ENCODE measurements at places on chromosomes 13 and 19. TPM values are rescaled to one million over a fixed set of nuclear protein-coding genes. Genes with fewer than 3 reads are reported as not detected.

The ZNF256 gene
- 8.8 TPM for total RNA-seq

DNA sequence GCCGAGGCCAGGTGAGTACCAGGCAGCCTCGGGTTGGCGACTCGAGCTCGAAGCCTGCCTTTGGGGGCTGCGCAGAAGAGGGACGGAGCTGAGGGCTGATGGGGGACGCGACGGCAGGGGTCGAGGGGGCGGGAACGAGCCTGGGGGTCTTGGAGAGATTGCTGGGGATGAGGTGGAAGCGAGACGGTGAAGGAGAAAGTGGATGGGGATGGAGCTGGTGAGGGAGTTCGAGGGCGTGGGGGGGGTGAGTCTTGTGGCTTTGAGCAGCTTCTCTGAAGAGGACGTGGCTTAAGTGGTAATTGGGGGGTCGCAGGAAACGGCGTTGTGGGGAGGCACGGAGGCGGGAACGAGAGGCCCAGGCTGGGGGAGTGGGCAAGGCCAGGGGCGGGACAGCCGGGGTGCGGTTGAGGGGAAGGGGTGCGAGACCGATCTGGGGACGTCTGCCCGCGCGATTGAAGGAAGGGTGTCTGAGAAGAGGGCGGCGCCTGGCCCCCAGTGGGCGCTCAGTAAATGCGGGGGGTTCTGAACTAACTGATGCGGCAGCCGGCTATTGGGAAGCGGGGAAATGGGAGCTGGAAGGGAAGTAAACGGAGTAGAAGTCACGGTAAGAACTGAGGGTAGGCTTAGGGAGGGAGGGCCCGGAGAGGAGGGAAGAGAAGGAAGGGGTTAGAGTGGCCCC is 426 bp downstream of the MYO9B start:
- peak; percentile 80 for DNase-seq
- peak overlapping the region; percentile 96 for H3K27ac ChIP-seq
- H3K27me3 ChIP-seq, result no peaks in the 10 kb centered on the region
- peaks cover 64% of the 10 kb centered on the region for H3K4me1 ChIP-seq

DNA sequence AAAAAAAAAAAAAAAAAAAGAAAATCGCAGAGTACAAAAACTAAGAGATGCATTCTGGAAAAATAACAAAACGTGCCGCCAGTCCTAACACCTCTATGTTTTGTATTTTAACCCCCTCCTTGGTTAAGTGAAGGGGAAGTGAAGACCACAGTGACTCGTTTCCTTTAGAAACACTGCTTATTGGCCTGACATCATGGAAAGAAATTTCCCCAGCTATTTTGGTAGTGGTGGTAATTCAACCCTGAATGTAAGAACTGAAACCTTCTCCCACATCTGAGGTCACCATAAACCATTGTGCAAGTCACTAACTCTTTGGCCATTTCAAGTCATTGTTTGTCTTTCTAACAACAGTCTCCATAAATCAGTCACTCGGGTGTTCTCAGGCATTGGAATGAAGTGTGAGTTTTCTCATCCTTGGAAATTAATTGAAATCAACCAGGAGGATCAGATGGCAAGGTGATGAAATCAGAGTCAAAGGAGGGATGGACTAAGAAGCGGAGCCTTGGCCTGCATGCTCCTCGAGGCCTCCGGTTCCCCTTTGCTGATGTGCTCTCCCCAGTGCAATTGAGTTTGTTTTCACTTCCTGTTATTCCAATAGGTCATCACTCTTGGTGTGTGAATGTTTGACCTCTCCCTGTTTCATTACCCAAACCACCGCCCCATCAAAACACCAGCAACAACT is 443.9 kb downstream of the FGF9 start:
- peaks cover 35% of the 10 kb centered on the region for H3K4me1 ChIP-seq
- H3K27me3 ChIP-seq, result no peaks in the 10 kb centered on the region
- H3K27ac ChIP-seq, result peak overlapping the region; percentile 62
- H3K36me3 ChIP-seq, result peaks cover 17% of the 10 kb centered on the region
- DNase-seq, result peak; percentile 70

The FUT1 gene
- total RNA-seq, result 0.16 TPM

DNA sequence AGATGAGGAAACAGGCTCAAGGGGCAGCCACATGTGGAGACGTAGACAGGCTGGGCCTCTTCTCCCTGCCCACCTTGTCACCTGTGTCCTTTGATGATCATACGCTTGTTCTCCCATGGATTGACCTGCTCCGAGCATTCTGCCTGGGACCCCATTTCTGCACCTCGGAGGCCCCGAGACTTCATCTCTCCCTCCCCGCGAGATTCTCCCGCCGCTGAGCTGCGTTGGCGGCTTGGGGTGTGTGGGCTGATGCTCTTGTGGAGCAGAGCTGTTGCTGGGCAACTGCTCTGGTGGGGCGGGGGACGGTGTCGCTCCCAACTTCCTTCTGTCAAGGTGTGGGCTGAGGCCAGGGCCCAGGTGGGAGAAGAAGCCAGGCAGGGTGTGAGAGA is 22.1 kb downstream of the MAST3 start:
- H3K4me3 ChIP-seq, result peak overlapping the region; percentile 82
- H3K27me3 ChIP-seq, result no peaks in the 10 kb centered on the region
- peak; percentile 75 for DNase-seq
- H3K36me3 ChIP-seq, result peaks cover 27% of the 10 kb centered on the region
- peak overlapping the region; percentile 89 for H3K27ac ChIP-seq
- H3K4me1 ChIP-seq, result peaks cover 48% of the 10 kb centered on the region

The PSG1 gene
- total RNA-seq, result not detected

DNA sequence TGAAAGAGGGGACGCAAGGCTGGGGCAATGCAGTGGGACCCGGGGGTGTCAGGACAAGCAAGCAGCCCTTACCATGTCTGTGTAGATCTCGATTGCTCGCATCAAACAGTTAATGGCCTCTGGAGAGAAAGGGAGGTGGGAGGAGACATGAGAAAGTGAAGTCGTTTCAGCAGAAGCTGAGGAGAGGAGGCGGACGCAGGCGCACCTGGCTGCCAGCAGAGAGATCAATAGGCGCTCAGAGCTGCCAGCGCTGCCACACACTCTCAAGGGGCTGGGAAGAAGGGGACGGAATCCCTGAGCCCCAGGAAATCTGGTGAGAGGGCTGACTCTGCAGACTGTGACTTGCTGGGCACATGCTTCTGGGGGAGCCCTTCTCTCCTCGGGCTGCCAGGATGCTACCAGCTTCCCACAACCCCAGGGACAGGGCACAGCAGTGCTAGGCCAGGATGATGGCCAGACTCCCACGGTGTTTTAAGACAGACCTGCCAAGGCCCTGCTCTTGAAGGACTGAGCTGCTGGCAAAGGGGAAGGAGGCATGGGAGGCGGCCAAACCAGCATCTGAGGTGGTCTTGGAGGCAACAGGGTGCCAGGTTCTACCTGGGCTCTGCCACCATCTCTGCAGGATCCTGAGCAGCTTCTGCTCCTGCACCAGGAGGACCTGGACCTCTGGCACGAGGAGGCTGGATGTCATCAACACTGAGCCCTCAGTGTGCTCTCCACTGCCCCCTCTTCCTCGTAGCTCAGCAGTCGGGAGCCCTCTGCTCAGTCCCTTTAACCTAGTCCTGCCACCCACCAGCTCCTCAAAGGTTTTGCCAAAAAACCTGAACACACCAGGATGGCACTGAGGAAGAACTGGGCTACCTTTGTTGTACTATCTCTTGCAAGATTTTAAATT is 11.7 kb upstream of the KPTN start:
- H3K4me3 ChIP-seq, result no peak overlapping the region
- peaks cover 8% of the 10 kb centered on the region for H3K36me3 ChIP-seq
- DNase-seq, result no peak

DNA sequence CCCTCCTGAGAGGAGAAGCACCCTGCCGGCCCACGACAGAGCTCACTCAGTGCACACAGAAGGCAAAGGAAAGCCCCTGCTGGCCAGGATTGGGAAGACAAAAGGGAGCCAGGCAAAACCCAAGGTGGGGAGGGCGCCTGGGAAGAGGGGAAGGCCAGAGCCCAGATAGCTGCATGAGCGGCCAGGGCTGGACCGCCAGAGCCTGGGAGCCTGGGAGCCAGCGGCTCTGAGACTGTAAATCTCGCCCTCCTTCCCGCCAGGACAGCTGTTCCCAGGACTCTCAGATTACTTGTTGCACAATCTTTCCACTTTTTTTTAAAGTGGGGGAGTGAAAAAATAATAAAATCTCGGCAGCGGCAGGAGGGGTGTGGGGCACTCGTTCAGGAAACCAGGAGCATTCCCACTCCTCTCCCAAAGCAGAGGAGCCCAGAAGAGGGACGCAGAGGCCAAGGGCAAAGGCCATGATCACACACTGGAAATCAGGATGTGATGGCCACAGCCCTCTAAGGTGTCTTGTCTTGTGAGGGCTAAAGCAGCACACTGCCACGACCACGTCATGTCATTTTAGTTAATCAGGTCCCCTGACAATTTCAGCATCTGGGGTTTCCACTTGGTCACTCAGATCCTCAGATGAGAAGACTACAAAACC is 19.6 kb upstream of the EPHX3 start:
- H3K4me1 ChIP-seq, result no peaks in the 10 kb centered on the region
- no peak overlapping the region for H3K27ac ChIP-seq
- H3K27me3 ChIP-seq, result no peaks in the 10 kb centered on the region
- peaks cover 51% of the 10 kb centered on the region for H3K36me3 ChIP-seq

The VSTM1 gene
- not detected for total RNA-seq

DNA sequence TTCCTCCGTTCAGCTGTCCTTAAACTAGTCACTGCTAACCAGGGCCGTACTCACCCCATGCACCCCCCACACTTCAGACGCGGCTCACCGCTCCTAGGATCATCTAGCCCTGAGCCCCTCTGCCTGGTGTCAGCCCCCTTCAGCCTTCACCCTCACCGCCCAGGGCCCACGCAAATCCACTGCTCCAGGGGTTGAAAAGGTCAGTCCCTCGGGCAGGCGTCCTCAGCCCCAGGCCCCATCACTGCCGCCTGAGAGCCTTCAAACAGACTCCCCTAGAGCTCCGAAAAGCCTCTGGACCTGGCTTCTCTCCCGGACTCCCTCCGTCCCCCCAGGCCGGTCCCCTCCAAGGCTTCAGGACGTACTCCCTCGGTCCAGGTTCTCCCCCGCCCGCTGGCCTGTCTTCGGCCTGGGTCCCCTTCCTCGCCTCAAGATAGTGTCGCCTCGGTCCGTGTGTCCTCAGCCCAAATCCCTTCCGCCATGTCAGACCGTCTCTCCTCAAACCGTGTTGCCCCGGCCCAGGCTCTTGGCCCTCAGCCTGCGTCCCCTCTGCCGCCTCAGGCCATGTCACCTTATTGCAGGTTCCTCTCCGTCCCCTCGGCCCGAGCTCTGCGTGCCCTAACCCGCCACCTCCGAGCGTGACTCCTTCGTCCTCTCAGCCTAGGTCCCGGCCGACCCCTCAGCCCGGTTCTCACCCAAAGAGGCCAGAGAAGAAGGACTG is 553 bp downstream of the NAPA start:
- peaks cover 76% of the 10 kb centered on the region for H3K4me1 ChIP-seq
- H3K36me3 ChIP-seq, result peaks cover 15% of the 10 kb centered on the region
- H3K27me3 ChIP-seq, result peaks cover 7% of the 10 kb centered on the region
- peak; percentile 29 for DNase-seq

- peaks cover 5% of the 10 kb centered on the region for H3K36me3 ChIP-seq
- no peaks in the 10 kb centered on the region for H3K27me3 ChIP-seq
- H3K4me3 ChIP-seq, result no peak overlapping the region
- H3K4me1 ChIP-seq, result peaks cover 39% of the 10 kb centered on the region
- DNase-seq, result no peak
These were observed 60.4 kb downstream of the WDFY2 start for GRCh38 chr13:51644654-51645053.

DNA sequence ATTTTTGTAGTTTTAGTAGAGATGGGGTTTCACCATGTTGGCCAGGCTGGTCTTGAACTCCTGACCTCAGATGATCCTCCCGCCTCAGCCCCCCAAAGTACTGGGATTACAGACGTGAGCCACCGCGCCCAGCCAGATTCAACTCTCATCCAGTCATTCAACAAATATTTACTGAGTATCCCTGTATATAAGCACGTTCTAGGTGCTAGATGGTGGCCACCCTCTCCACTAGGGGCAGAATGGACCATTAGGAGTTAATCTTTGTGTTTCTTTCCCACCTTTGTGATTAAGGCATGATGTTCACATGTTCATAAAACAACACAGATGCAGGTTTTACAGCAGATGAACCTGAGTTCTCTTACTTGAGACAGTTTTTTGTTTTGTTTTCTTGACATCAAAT is 7.3 kb downstream of the SHKBP1 start:
- H3K4me3 ChIP-seq, result no peak overlapping the region
- H3K4me1 ChIP-seq, result peaks cover 6% of the 10 kb centered on the region
- H3K27ac ChIP-seq, result no peak overlapping the region
- no peak for DNase-seq
- H3K27me3 ChIP-seq, result no peaks in the 10 kb centered on the region
- peaks cover 51% of the 10 kb centered on the region for H3K36me3 ChIP-seq

The KIR3DL2 gene
- 0.61 TPM for total RNA-seq

All from activated CD8-positive, alpha-beta T cell treated with anti-CD3 and anti-CD28 coated beads, Interleukin-2, amount 10 ng/mL, durations not matched to agents 7 days and 5 days (primary cell).